ENCODE measurements at places on chromosomes 6 and 20. TPM values are rescaled to one million over a fixed set of nuclear protein-coding genes. Genes with fewer than 3 reads are reported as not detected.

Gene TFAP2D
- total RNA-seq: not detected

Gene FGD2
- total RNA-seq: not detected

Gene TCP11
- total RNA-seq: 0.28 TPM

Gene BCLAF1
- total RNA-seq: 108 TPM

Gene EYA4
- under 0.01 TPM for total RNA-seq

Gene RSPH9
- total RNA-seq: 0.34 TPM

Gene CFB
- total RNA-seq: 1.6 TPM

- DNase-seq: no peak
Observed at GRCh38 chr6:158564243-158565121, 4.6 kb downstream of the TMEM181 start.

DNA sequence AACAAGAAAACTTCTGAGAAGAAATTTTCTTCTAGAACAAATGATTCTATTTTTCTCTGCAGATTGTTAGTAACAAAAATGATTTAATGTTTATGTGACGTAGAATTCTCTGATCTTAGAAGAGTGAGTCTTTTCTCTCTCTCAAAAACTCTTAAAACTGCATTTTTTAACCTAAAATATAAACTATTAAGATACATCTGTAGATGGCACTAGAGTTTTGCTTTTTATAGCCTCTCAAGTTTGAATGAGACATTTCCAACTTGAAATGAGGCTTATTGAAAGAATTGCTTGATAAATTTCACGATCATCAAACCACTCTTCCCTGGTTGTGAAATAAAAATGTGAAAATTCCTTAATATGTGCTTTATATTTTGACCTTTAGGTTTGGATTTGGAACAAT, 53.8 kb downstream of the PHF3 start:
- DNase-seq: no peak

GRCh38 chr6:119527231-119527578, 177.6 kb upstream of the MAN1A1 start:
- DNase-seq: no peak

DNA sequence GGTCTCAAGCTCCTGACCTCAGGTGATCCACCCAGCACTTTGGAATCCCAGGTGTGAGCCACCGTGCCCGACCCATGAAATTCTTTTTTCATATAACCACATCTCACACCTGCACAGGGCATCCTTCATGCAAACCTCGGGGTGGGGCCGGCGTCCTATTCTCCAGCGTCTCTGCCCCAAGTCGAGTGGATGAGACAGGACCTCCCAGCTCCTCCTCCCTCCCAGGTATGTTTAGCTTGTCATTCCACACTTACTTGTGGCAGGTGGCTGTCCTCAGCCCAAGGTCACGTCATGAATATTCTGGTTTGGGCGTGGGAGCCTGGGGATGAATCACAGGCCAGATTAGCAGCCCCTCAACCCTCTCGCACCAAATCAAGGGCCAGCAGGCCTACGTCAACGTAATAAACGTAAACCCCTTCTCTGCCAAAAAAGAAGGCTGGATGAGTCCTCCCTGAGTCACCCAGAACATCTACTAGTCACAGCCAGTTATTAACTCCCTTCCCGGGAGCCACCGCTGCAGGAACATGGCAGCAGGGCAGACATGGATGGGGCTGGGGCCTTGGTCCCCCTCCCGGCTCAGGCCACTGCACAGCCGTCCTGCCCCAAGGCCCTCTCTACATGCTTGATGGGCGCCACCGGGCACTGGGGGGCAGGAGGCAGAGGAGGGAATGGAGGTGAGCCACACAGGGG, 91.7 kb downstream of the YTHDF1 start:
- DNase-seq: no peak

DNA sequence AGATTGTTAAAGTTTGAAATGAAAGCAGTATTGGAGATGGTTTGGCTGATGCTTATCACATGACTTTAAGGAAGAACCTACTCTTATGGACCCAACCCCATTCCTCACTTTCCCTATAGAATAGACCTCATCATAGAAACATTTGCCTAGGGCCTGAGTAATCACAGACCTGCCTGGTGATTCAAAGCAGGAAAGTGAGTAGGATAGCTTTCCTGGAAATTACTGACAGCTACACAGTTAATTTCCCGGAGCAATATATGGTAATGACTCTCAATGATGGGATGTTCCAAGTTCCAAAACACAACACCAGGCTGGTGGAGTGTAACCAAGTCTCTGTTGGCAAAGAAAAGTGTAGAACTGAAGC, 233.8 kb downstream of the SIM1 start:
- peak; percentile 72 for DNase-seq

GRCh38 chr6:54897462-54898189, 51.1 kb downstream of the FAM83B start:
- DNase-seq: no peak

- no peak for DNase-seq
Observed at GRCh38 chr6:132933090-132933489, 118.7 kb downstream of the RPS12 start.
